Spleen (tissue), 13 donors: ENCODE measurements at places on chromosomes 12 and 14.

GRCh38 chr12:62414180-62414579, 52.4 kb upstream of the MON2 start:
- no peak for DNase-seq

- DNase-seq: no peak
Measured at GRCh38 chr14:94370524-94370910, 17.9 kb downstream of the SERPINA1 start.

GRCh38 chr12:118494776-118495175, 118.4 kb downstream of the SUDS3 start:
- no peak for DNase-seq

DNA sequence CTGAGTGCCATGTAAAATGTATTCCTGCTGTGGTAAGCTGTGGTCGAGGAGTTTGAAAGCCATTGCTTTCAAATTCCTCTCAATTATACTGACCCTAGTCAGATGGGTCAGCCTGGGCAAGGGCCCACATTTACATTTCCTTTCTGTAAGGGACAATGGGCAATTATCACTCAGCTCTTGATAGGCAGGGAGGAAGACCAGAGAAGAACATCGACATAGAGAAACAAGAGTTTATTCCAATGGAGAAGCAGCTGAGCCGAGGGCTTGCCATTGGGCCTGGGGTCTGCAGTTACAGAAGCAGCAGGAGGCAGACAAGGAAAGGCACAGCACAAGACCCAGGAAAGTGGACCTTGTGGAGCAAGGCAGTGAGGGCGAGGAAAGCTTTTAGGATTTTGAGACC, 9.7 kb downstream of the NRIP2 start:
- no peak for DNase-seq

GRCh38 chr12:112167718-112168525, 42.6 kb downstream of the TRAFD1 start:
- peak; percentile 59 for DNase-seq

GRCh38 chr12:10554228-10554755, 48.6 kb downstream of the EIF2S3B start:
- DNase-seq: no peak

DNA sequence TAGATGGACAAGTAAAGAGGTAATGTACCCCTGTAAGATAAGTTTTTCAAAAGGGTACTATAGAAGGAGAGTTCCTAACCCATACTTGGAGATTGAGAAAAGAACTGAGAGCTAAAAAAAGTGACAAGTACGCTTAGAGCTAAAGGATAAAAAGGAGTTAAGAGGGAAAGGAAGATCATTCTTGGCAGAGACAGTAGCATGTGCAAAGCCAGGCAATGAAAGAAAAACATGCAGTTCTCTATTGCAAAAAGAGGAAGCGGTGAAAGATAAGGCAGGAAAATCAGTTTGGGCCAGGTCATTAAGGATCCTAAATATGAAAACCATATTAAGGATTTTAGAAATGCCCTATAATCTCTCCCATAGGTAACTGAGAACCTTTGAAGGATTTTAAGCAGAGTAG, 500.4 kb upstream of the GARIN6 start:
- no peak for DNase-seq

DNA sequence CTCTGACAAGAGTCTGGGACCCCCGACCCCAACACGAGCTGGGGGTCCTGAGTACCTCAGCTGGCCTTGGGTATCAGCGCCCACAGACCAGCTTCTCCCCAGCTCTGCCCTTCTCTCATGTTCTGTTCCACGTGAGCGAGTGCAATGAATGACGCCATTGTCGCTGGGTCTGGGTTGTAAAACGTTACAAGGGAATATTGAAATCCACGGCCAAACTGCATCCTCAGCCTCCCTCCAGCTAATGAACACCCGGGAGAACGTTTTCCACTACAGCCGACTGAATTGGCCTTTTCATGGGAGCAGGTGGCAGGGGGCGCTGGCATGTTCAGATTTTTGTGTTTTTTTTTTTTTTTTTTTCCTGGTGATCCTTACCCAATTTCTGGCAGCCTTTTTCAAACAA, 34.7 kb downstream of the TBX5 start:
- no peak for DNase-seq

DNA sequence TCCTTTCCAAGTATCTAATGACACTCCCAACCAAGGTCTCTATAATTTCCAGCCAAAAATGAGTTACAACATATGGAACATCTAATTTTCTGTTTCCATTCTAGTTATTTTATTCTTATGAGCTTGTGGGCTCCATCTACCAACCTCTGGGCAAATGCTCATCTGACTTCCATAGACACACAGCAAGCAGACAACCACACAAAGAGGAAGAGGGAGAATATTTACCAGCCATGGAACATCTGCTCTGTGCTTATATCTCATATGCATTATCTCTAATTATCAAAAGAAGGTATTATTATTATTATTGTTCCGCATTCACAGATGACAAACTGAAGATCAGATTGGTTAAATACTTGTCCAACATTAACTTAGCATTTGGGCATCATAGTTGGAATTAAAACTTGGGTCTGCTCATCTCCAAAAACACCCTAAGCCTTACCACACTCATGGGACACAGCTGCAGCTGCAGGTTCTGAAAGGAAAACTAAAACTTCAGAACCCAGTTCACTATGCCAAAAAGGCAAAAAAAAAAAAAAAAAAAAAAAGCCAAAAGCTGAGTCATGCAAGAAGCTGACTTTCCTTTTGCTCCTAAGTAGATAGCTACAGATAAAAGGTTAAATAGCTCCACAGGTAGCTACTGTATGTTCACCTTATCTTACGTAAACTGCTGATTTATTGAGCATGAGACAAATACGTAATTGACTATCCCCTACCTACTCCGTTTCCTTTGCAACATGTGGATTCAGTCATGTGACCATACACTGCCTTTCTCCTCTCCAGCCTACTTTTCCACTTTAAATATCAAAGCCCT, 23.6 kb upstream of the TCL1B start:
- DNase-seq: no peak

- no peak for DNase-seq
Measured at GRCh38 chr12:24714237-24714636, 234.7 kb downstream of the BCAT1 start.

DNA sequence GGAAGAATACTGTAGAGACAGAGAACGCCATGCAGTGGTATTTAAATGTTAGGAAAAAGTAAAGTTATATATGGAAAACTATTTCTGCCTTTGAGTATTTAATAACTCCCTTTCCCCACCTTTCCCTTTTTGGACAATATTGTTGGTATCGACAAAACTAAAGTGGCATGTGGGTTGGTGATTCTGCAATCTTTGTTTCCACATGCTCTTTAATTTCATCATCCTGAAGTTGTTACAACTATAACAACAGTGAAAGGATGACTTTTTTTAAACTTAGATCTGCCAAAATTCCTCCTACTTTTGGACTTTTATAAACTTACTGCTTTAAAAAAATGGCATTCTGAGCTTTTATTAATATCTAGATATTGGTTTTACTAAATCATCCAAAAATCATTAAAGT, 25.3 kb downstream of the TTC8 start:
- DNase-seq: no peak

- DNase-seq: no peak
Measured at GRCh38 chr14:29265852-29266251, 499.3 kb downstream of the FOXG1 start.

DNA sequence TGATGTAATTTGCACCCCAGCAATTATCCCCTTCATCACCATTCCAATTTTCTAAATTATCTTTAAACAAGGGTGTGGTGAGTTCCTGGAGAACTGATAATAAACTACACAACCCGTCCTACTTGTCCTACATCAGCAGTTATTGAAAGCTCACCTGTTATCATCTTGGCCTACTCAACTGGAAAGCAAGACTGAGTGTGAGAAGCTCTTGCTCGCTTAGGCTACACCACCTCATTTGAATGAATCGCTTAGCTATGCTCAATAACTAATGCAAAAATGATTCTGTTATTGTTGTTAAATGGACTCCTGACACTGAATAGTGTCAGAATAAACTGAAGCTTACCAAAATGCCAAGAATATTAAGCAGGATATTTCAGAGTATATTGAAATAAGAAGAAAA, 115.4 kb upstream of the BTG1 start:
- DNase-seq: no peak

GRCh38 chr12:116142936-116143898, 134.3 kb downstream of the MED13L start:
- DNase-seq: no peak

DNA sequence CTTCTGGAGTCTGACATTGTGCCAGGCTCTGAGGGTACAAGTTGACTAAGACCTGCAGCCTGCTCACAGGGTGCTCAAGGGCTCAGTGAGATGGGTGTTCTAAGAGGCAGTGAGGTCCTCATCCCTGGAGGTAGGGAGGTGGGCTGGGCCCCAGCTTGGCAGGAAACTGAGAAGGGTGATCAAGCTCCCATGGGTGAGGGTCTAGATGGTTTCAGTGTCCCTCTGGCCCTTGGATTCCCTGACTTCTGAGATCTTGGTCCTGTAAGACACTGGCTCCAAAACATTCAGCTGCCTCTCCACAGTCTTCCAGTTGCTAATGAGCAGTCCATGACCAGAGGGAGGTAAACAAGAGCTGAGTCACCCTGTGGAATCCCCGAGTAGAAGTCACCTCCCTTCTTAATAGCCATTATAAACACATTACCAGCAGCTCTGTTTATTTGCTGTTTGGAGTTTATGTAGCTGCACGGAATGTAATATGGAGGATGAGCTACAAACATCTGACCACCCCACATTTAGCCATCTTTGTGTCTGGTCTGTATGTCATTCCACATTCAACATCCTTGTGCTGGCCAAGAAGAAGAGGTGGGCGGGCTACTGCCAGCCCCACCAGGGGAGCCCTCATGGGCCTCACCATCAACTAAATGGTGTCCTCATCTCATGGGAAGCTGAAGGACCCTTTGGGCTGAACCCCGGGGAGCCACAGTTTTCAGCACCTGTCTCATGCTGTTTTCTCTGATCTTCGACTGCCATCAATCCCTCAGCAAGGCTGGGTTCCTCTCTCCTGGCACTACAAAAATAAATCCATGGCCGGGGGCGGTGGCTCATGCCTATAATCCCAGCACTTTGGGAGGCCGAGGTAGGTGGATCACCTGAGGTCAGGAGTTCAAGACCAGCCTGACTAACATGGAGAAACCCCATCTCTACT, 37.2 kb upstream of the BDKRB2 start:
- DNase-seq: peak; percentile 8

DNA sequence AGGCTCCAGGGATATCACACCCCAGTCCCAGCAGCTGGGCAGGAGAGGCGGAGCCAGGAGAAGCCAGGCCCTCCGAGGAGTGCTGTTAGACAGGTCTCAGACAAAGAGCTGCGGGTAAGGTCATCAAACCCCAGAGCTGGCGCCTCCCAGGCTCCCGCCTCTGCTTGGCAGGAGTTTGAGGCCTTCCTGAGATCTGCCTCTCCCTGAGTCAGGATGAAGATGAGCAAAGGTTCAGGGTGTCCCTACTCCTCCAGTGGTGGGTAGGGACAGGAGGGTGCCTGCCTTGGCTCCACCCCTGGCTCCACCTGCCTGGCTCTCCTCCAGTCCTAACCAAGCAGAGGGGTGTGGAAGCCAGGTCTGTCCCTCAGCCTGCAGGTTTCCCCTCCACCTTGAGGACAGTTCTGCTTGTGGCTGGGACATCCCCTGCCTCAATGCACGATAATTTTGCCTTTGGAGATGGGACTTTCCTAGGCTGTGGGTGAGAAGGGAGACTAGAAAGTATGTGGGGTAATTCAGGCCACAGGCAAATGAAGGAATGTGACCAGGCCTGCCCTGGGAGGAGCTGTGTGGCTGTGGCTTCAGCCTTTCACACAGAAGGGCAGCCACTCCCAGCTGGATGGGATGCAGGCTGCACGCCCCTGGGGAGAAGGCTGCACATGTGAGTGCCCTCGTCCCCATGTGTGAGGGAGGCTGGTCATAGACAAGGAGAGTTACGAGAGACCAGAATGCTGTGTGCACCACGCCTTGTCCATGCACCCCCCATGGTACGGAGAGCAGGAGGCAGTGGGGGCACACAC, 2.2 kb downstream of the PLEKHG6 start:
- no peak for DNase-seq

DNA sequence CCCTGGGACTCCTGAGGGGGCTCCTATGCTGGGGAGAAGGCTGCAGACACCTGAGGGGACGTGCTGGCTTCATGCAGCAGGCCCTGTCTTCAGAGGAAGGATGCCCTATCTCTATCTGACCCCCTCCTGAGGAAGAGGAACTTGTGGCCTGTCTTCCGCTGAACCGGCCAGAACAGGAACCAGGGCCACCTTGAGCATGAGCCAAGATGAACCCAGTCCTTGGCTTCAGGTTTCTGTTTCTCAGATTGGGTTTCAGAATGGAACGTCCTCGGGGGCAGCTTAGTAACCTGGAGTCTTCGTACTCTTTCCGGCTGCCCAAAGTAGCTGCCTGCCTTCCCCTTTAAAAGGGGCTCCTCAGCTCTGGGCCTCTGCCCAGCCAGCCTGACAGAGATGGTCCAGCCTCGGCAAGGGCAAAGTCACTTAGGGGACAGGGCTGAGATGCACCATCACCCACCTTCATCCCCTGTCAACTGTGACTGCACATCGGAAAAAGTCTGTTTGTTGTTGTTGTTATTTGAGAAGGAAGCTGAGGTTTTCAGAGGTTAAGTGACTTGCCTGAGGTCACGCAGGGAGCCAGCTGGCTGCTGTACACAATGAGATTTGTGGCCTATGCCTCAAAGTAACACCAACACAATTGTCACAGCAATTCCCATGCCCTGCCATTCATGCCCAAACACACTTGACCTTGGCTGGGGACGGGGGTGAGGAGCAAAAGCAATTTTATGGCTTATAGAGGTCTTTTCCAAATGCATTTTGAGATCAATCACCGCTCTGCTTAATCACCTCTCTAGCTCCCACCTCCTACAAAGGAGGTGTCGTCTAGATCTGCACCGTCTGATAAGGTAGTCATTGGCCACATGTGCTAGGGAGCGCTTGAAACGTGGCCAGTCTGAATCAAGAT, 13.4 kb downstream of the ASB2 start:
- peak; percentile 92 for DNase-seq

DNA sequence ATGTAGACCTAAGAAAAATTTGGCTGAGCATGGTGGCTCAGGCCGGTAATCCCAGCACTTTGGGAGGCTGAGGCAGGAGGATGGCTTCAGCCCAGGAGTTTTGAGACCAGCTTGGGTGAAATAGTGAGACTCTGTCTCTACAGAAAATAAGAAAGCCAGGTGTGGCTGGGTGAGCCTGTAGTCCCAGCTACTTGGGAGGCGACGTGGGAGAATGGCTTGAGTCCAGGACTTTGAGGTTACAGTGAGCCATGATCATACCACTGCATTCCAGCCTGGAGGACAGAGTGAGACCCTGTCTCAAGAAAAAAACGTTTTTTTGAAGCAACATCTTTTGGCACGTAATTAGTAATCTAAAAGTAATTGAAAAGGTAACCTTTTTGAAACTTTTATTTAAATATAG, 70.9 kb downstream of the FERMT2 start:
- no peak for DNase-seq
